SK-N-DZ (cell line): ENCODE measurements at places on chromosomes 5 and 9.
A peak's percentile ranks its signal among the peaks of the same experiment; 100 is the strongest.

GRCh38 chr9:132135456-132135855 is 26.4 kb upstream of the NTNG2 start:
- DNase-seq = no peak

GRCh38 chr5:79416499-79416898 is 97.4 kb downstream of the HOMER1 start:
- DNase-seq = no peak

GRCh38 chr5:94254214-94254613 is 364.2 kb downstream of the KIAA0825 start:
- DNase-seq = no peak

DNA sequence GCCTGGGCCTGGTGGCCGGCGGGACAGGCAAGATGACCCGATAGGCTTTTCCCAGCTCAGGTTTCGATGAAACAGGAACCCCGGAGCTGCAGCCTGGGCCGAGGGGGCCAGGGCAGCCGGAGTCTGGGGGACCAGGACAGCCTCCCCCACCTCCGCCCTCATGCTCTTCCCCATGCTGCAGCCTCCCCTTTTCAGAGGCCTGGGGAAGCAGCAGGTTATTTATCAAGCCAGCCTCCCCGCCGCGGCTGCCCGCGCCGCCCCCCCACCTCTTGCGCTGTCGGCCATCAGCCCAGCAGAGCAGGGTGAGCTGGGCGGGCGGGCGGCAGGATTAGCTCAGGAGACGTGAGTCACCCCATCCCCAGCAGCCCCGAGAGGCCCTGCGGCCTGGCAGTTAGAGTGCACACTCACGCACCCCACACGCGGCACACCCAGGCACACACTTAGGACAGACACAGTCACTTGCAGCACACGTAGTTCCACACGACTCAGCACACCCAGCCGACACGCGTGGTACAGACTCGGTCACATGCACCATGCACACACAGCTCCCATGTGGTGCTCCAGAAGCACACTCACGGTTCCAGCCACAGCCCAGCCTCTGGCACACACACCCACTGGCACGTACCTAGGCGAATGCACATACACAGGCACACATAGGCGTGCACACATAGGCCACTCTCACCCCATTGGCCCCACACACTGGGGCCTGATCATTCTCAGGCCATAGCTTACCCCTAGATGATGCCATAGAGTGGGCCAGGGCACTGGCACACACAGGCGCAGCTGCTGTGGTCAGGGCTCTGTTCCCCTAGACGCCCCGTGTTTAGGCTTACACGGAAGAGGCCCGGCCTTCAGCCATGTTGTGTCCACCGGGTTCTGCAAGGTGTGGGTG is 13.0 kb downstream of the CXXC5 start:
- DNase-seq = peak; percentile 47

GRCh38 chr9:126009047-126009446 is 261.9 kb downstream of the PBX3 start:
- DNase-seq = no peak

DNA sequence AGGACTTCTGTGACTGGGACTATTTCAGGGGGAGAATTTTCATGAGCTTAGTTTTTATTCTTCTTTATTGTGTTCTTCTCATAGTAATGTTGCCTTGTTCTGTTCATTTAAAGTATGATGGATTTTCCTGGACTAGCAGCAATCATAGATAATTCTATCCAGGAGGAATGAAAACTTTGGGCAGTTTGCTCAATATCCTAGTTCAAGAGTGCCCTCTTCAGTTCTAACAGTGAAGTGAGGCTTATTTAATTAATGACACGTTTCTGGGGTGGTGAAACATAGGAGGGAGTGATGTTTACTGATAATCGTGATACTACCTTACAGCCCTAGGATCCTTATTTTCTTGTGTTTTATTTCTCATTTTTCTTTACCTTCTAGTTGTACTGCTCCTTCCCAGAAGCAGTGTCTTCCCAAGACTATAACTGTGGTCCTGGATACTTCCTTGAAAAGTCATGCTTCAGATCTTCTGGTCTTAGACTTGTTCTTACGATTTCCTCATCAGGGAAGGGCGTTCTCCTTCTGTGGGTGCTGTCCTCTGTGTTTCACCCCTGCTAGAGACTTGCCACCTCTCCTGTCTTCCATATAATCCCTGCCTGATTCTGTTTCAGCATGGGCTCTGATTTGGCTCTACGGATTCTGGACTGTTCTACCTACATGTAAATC is 57.4 kb downstream of the CFAP95 start:
- peak; percentile 11 for DNase-seq

GRCh38 chr5:163544836-163545235 is 39.4 kb downstream of the MAT2B start:
- peak; percentile 79 for DNase-seq

DNA sequence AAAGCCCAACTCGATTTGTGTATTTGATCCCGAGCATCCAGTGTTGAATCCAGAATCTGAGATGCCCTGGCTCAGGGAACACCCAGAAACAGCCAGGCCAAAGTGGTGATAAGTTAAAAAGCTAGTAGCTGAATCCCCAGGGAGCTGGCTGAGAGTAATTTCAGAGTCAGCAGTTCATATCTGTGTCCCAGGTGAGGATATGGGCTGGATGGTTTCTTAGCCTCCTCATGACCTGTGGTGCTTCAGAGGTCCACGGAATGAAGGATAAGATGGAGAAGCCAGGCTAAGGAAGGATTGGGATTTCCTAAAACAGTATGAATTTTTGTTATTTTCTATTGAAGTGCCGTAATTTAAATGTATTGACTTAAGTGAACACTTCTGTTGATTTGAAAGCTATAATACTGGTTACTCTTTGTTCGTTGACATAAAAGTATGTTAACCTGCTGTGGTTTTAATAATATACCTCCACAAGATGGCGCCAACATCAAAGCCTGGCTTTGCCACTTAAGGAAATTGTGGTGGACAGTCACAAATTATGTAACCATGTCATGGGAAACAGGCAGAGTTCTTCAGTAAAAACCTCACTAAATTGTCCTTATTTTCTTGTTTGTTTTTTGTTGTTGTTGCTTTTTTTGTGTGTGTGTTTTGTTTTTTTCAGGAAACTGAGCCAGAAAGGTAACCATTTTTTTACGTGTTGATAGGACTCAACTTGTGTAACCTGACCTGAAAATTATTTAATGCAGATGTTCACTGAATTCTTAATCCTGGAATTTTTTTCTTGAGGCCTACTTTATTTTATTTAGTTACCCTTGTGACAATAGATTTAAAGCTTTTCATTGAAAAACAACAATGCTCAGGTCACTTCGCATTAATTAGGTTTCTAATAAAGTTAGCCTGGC is 11.4 kb downstream of the MTAP start:
- DNase-seq = peak; percentile 30

DNA sequence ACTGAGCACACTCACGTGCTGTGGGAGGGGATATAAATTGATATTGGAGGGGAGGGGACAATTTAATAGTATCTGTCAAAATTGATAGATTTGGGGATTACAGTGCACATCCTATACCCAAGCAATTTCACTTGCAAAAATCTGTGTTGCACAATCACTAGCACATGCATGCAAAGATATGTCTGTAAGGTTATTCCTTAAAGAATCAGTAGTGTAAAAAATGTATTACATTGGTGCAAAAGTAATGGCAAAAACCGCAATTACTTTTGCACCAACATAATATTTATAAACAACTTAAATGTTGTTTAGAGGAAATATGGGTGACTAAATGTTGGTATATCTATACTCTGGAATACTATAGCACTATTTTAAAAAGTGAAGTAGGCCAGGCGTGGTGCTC is 108.7 kb downstream of the LHX2 start:
- no peak for DNase-seq

GRCh38 chr5:73793911-73794310 is 167.9 kb downstream of the ARHGEF28 start:
- DNase-seq = no peak

DNA sequence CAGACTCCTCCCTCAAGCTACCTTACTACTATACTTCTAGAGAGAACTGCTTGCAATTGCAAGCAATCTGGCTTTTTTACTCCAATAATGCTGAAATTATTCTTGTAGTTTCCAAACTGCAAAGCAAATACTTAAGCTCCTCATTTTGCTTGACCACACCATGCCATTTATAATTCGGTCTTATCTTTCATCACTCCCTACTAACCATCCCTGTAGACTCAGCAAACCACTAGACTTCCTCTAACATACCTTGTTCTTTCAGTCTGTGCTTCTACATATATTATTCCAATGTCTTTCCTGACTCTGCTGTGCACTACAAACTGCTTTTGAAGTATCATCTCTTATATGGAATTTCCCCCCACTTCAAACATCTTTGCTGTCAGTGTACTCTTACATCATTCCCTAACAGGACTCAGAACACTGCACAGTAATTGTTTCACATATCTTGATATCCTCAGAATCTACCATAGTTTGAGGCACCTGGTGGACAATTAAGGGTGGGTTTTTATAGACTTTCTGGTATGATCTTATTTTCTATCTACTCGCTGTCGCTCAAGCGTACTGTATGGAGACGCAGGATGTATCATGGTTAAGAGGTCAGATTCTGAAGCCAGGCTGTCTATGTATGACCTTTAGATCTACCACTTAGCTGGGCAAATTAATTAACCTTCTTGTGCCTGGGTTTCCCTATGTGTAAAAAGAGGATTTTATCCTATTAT is 2.8 kb downstream of the IL6ST start:
- no peak for DNase-seq

- DNase-seq = no peak
Observed at GRCh38 chr5:142810081-142810480, 39.9 kb downstream of the ARHGAP26 start.

- no peak for DNase-seq
Observed at GRCh38 chr5:6322163-6322713, 56.1 kb downstream of the MED10 start.

GRCh38 chr9:107683566-107683965 is 194.0 kb upstream of the KLF4 start:
- DNase-seq = no peak

DNA sequence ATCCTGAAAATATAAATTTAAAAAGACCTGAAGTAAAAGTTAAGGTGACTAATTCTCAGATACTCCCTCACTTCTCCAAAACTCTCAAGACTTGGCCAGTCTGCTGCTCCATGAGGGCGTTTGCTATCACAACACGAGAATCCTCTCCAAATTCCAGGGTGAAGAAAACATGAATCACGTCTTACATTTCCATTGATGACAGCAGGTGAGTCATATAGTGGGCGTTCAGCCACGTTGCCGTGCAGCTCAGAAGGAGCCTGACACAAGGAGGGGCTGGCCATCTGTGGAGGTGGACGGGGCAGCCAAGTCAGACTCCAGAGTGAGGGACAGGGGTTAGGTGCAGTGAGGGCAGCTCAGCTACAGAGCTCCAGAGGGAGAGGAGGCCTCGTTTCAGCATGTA is 555.1 kb upstream of the ADAMTS16 start:
- DNase-seq = no peak
